Osteocyte (in vitro differentiated cells): ENCODE measurements at places on chromosomes 11 and 22. TPM values are rescaled to one million over a fixed set of nuclear protein-coding genes. Genes with fewer than 3 reads are reported as not detected.

GRCh38 chr11:35050541-35050995, 88.4 kb upstream of the CD44 start:
- no peaks in the 10 kb centered on the region for H3K27me3 ChIP-seq
- no peak overlapping the region for H3K27ac ChIP-seq
- no peaks in the 10 kb centered on the region for H3K36me3 ChIP-seq
- peaks cover 26% of the 10 kb centered on the region for H3K4me1 ChIP-seq

DNA sequence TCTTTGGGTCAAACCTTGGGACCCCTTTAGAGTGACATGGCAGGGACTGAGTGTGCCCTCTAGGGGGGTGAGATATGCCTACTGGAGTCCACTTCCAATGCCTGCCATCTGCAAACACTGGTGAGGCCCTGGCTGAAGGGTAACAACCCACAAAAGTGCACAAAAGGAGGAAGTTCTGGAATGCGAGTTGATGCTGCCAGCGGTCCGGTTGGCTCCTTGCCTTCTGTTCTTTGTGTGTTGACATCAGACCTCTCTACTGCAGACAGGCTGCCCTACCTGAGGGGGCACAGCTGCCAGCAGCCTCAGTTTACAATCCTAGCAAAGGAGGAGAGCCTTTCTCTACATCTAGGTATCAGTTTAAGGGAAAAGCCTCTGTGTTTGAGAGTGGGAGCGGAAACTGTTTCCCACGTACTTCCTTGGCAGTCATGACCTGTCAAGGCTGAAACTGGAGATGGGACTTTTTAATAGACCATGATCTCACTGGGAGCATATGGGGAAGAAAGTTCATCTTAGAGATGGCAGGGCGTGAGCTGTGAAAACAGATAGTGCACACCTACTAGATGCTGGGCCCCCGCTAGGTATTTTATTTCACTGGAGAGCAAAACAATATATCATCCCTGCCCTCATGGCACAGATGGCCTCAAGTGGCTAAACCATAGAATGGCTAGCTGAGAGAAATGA, 27.2 kb downstream of the BMAL1 start:
- no peaks in the 10 kb centered on the region for H3K36me3 ChIP-seq
- H3K4me3 ChIP-seq, result no peak overlapping the region
- no peak for DNase-seq
- no peaks in the 10 kb centered on the region for H3K4me1 ChIP-seq
- H3K27me3 ChIP-seq, result no peaks in the 10 kb centered on the region

Gene TRPM5
- total RNA-seq, result not detected in 2 replicates

DNA sequence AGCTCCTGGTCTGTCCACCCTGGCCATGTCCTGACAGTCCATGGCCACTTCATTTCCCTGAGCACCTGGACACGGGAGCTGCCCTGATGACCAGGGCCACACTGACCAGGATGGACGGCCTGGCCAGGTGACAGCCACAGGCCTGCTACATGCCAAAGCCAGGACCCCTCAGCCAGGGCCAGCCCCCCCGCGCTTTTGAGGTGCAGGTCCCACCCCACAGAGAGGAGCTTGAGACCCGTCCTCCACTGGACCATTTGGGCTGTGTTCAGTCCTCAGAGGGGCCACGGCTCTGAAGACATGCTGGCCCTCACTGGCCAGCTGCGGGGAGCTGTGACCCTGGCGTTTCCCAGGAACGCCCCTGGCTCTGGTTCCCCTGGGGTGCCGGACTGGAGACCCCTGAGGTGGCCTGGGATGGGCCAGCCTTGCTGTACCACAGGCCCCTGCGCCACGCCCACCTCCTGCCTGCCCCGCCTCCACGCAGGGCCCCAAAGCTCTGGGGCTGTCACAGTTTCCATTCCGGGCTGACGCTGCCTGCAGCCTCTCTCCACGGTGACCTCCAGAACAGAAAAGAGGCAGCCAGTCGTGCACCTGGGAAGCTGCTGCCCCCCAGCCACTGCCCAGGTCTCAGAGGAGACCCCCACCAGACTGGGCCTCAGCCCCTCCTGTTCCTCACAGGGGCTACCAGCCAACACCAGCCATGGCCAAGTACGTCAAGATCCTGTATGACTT, 18.2 kb downstream of the EPS8L2 start:
- no peaks in the 10 kb centered on the region for H3K27me3 ChIP-seq
- H3K27ac ChIP-seq, result no peak overlapping the region
- no peak overlapping the region for H3K4me3 ChIP-seq
- DNase-seq, result no peak
- H3K4me1 ChIP-seq, result peaks cover 26% of the 10 kb centered on the region
- H3K36me3 ChIP-seq, result no peaks in the 10 kb centered on the region

DNA sequence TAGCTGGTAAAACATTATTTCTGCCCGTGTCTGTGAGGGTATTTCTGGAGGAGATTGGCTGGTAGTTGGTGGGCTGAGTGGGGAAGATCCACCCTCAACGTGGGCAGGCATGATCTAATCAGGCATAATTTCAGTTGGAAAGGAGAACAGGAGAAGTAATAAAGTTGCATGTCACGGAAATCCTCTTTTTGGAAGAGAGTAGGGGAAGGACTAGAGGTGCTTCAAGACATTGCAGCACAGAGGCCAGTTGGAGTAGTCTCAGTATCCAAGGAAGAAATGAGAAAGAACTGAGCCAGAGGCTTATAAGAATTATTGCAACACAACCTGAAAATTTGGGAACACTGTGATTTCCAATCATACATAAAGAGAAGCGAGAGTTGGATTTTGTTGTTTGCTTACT, 1155.1 kb downstream of the FAM181B start:
- no peaks in the 10 kb centered on the region for H3K27me3 ChIP-seq
- DNase-seq, result no peak
- H3K4me3 ChIP-seq, result no peak overlapping the region
- no peaks in the 10 kb centered on the region for H3K4me1 ChIP-seq
- H3K36me3 ChIP-seq, result no peaks in the 10 kb centered on the region
- no peak overlapping the region for H3K27ac ChIP-seq
